ENCODE measurements at places on chromosomes 6 and 20.

DNA sequence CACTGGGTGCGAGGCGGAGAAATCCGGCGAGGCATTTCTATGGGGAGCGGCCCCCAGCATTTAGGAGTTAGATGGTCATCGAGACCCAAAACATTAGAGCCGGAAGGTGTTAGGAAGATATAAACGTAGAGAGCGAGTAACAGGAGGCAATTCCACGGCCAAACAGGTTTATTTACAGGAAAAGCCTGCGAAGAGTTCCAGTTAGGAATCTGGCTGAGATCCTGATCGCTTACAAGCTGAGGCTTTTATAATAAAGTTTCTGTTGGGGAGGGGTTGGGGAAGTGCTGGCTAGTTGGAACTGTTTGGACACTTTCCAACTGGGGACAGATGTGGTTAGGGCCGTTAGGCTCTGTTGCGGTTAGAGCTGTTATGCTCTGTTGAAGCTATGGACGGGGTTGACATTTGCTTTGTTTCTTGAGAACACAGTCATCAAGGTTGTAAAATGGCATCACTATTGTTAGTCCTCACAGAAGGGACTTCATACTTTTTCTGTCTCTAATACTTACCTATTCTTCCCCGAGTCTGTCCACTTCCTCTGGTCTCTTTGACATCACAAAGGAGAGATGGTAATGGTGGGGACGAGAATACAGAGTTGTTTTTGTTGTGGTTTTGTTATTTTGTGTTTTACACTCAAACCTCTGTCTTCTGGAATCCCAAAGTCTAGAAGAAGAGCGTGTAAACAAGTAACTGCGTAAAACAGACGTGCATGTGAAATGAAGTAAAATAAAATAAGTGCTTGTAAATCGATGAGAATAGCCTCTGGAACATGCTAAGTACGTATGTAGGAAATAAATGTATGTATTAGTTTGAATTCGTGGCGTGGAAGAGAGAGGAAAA, 554 bp upstream of the ZSCAN31 start:
- DNase-seq, result peak; percentile 25

GRCh38 chr20:45850926-45851325, 6.3 kb downstream of the ACOT8 start:
- DNase-seq, result no peak

DNA sequence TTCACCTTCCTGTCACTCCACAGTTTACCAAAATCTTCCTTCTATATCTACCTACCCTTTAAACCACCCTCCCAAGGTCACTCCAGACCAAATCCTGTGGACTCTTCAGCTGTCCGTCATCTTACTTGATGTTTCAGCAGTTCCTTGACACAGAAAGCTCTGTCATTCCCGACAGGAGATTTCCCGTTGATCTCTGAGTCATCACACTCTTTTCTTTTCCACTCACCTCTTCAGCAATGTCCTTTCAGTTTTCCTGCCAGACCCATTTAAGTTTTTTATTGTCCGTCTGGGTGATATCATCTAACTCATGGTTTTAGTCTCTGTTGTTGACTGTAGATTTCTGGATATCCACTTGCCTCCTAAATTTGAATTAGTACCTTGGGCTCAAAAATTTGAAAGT, 69.9 kb upstream of the SCGN start:
- no peak for DNase-seq

GRCh38 chr6:12051861-12052368, 39.8 kb downstream of the HIVEP1 start:
- DNase-seq, result no peak
